Fibroblast of skin of left biceps (primary cell): ENCODE measurements at places on chromosomes 6 and 20.
A peak's percentile ranks its signal among the peaks of the same experiment; 100 is the strongest.

DNA sequence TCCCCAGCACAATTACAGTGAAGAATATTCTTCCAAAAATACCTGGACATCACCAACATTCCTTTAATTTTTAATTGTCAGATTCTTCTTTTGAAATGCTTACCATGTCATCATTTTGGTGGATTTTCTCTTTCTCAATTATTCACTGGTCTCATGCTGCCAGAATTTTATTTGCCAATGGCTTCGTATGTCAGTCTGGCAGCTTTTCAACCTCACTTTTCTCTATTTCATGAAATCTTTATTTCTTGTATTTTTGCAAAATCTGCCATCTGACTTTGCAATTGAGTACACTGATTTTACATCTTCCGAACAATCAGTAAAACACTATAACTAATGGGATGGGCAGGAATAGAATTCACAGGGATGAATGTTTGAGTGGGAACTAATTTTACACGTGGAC lies 84.1 kb downstream of the BTBD9 start:
- DNase-seq, result no peak

DNA sequence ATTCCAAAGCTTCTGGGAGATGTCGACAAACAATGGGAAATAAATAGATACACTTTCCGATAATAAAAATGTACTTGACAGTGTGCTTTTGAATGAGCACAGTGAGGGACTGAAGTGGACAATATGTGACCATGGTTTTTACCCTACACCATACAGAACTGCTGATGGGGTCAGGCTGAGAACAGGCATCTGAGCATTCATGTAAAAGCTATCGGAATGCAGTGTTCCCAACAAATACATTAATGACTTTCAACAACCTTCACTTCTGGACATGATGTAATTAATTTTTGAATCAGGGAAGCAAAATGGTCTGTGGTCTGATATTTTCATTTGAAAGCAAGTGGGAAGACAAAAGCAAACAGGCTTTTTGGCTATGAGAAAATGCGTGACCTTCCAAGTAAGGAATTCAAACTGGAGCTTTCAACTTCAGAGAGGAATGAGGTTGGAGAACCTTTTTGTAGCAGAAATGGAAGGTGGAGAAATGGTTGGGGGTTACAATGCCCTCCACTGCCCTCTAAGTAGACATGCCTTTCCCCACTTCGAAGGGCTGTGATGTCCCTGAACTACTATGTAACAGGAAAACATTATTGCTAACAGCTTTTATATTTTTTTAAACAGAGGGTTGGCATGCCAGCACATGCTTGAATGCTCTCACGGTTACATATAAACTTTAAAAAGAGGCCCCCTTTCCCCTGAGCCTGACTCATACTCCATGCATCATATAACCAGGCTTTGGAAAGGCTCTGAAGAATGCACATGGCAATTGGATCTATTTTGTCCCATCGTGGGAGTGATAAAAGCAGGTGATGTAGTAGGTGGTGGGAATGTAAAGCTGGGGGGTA lies 203.5 kb upstream of the CITED2 start:
- DNase-seq, result peak; percentile 87

DNA sequence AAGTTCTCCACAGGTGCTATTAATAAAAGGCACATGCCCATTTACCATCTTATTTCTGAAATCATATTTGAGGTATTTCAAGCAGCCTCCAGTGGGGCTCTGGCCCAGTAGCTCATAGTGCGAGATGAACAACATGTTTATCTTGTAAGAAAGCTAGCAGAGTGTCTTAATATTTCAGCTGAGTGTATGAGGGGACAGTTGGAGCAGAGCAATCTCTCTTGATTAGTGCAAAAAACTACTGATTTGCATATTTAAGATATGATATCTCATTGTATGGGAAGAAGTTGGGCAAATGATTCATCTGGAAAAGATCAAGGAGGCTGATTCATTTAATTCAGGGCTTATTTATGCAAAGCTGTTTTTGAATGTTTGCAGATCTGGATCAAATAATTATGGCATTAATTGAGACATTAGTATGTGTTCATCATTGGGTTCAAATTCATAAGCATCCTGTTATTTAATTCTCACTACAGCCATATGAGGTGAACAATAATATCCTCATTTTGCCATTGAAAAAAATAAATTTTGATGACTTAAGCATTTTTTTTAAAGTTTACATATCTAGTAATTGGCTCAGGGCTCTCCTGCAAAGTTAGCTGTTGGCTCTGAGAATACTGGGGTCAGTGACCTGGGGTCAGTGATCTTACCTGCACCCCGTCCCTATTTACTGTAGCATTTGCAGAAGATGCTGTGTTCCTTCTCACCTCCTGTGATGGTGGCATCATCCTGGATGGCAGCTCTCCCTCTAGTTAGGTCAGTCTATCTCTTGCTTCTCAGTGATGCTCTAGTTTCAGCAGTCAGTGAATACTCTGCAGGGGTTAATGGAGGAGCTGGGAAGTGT lies 24.1 kb upstream of the GCLC start:
- no peak for DNase-seq

DNA sequence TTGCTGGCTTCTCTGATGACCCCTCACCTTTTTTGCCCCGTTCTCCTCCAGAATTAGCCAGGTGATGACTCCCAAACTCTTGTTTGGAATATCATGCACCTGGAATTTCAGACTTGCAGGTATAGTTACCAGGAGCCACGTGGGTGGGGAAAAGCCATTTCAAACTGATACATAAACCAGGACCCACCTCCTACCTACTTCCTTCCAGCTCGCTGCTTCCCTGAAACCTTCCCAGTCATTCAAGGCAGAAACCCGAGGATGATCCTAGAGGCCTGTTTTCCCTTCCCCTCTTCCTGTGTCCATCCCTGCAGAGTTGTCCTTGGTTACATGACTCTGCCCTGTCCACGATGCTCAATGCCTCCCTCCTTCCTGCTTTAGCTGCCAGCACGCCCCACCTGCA lies 101.9 kb downstream of the MTHFD1L start:
- no peak for DNase-seq

DNA sequence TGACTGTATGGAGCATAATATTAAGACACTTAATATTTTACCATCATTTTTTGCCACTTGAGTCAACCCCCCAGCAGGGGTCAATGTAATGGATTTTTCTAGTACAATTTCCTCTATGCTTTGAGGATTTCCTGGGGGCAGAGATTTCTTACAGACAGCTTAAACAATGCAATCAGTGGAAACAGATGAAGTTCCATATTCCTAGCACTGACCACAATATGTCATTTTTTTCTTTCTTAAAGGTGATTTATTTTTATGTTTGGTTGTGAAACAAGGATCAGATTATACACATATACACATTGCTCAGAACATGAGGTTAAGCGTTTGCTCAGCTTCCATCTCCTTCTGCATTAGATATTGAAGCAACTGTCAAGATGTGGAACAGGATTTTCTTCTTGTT lies 82.0 kb upstream of the ID4 start:
- peak; percentile 68 for DNase-seq

GRCh38 chr6:142900227-142900971 lies 44.6 kb downstream of the HIVEP2 start:
- DNase-seq, result no peak

- no peak for DNase-seq
These were observed 54.5 kb downstream of the GINS1 start for GRCh38 chr20:25461786-25462545.

DNA sequence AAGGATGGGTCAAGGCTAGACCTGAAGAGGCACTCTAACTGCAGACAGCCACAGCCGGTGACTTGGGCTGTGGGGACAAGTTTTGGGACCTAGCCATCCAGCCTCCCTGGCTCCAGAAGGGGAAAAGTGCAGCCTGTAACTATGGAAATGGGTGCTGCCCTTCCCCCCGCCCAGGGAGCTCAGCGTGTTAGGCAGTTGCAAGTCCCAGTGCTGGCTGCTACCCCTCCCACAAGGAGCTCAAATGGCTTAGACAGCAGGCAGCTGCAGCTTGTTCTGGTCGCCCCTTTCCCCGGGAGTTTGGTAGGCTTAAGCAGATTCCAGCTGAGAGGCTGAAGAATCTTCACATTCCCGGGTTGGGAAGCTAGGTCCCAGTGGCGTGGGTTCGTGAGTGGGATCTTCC lies 162.6 kb downstream of the FAM83B start:
- no peak for DNase-seq

DNA sequence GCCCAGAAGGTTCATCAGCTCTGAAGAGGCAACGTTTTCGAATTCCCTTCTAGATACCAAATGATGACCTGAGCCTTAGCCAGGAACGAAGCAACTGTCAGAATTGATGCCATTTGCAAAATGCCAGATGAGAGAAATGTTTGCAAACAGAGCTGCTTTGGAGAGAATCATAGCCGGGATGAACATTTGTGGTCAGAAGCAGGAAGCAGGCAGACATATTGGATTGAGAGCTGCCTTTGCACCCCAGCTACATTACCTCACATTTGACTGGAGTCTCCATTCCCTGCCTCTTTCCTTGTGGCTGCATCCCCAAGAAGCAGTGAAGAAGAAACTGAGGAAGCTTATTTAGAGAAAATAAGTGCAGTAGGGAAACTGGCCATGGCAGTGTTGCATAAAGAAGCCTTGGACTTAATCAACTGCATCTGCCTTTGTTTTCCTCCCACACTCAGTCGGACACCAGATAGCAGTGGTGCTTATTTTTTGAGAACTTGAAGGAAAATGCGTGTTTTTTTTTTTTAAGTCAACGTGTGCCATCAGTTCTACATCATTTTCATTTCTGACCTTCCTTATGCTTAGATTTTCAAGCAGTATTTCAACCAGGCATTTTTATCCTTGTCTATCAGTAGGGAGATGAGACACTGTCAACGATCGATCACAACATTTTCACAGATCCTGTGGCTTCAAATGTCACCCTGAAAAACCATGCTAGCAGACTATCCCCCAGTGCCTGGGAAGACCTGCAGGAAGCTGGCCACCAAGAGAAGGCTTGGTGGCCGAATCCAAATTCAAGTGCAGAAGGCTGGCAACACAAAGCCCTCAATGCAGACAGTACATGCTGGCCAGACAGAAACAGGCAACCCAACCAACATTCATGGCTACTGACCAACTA lies 541.2 kb upstream of the JARID2 start:
- DNase-seq, result no peak
